NCI-H1417 treated with DMSO at 0.1 percent for 48 hours (cell line): ENCODE measurements at places on chromosomes 16 and 17.

DNA sequence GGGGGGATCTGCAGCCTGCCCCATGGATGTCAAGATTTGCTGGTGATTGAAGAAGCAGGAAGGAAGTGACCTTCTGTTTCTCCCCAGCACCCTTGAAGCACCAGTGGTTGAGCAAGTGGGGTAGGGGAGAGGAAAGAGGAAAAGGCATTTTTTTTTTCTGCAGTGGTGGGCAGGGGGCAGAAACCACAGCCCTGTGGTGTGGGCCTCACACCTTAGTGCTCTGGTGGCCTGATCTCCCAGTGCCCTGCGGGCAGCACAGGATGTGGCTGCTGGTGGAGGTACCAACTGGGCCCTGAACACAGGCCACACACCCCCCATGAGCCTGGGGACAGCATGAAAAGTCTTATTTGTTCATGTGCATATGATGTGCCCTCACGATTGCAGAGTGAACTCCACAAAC lies 7.1 kb downstream of the ITGAD start:
- no peak for DNase-seq

DNA sequence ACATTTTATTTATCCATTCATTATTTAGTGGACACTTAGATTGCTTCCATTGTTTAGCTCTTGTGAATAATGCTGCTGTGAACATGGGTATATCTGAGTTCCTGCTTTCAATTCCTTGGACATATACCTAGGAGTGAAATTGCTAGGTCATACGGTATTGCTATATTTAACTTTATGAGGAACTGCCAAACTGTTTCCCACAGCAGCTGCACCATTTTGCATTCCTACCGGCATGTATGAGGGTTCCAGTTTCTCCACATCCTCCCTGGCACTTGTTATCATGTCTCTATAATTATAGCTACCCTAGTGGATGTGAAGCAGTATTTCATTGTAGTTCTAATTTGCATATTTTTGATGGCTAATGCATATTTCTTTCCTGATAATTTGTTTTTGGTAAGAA lies 23.7 kb upstream of the DRG2 start:
- DNase-seq = no peak

DNA sequence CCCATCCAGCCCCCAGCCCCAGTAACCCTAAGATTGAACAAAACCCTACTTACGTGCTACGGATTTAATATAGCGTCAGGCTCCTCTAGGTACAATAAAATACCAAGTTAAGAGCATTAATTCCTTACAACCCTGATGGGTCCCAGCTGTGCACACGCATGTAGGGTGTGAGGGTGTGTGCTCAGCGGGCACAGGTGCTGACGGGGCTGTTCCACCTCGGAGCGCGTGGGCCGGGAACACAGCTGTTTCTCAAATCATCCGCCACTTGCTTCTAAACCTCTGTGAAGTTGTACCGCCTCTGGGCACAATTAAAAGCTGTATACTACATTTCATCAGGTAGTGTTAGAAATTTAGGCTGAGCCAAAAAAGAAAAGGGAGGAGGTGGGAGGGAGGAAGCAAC lies 478.6 kb downstream of the MAF start:
- DNase-seq = no peak

GRCh38 chr17:16425202-16425601 lies 9.8 kb downstream of the TRPV2 start:
- no peak for DNase-seq

- no peak for DNase-seq
Measured at GRCh38 chr16:10883004-10883403, 6.0 kb downstream of the CIITA start.

DNA sequence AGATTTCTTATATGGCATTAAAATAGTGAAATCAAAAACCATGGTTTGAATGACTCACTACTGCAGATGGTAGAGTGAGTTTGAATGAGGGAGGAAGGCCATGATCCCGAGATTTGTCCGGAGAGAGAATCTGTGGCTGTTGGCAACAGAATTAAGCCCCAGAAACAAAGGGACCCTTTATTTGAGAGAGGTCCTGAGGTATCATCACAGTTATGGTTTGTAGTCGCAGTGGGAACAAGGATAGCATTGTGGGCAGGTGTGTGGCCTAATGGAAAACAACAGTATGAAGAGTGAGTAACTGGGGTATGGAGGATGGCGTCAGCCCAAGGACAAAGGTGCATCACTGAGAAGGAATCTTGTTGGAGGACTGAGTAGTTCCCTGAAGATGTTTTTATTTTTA lies 8.5 kb upstream of the ZFP3 start:
- DNase-seq = no peak

DNA sequence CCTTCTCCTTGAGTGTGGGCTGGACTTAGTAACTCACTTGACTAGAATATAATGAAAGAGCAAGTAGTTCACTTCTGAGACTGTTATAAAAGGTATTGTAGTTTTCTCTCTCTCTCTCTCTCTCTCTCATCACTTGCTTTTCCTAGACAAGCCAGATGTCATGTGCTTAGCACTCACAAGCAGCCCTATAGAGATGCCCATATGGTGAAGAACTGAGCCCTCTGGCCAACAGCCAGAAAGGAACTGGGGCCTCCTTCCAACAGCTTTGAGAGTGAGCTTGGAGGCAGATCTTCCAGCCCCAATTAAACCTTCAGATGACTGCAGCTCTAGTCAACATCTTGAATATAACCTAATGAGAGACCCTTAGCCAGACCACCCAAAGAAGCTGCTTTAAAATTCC lies 440.5 kb downstream of the GRIN2A start:
- DNase-seq = no peak

DNA sequence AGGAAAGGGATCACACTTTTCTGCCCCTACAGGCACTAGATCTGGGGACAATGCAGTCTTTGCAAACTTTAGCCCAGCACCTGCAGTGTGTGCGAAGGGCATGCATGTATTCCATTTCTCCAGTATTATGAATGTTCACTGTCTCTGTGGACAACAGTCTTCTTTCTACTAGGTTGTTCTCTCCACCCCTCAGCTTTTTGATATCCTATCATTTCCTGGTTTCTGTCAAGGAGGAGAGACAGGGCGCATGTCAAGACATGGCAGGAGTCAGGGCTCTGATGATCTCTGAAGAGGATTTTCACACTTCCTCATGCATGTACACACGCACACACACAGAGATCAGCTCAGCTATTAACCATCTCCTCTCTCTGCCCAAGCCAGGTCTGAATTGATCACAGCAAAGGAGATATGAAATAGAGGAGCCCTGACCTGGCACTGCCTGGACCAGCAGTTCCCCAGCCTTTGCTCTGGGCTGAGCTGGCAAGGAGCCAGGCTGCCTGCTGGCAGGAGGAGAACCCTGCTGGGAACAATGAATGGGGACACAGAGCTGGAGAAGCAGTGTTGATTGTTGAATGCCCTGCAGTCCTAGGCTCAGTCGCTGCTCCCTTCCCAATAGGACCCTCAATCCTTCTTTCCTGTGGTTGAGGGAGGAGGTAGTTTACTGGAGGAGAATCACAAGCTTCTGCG lies 2.6 kb downstream of the GPR179 start:
- peak; percentile 73 for DNase-seq

- no peak for DNase-seq
Measured at GRCh38 chr17:61605692-61606091, 14.7 kb upstream of the NACA2 start.

DNA sequence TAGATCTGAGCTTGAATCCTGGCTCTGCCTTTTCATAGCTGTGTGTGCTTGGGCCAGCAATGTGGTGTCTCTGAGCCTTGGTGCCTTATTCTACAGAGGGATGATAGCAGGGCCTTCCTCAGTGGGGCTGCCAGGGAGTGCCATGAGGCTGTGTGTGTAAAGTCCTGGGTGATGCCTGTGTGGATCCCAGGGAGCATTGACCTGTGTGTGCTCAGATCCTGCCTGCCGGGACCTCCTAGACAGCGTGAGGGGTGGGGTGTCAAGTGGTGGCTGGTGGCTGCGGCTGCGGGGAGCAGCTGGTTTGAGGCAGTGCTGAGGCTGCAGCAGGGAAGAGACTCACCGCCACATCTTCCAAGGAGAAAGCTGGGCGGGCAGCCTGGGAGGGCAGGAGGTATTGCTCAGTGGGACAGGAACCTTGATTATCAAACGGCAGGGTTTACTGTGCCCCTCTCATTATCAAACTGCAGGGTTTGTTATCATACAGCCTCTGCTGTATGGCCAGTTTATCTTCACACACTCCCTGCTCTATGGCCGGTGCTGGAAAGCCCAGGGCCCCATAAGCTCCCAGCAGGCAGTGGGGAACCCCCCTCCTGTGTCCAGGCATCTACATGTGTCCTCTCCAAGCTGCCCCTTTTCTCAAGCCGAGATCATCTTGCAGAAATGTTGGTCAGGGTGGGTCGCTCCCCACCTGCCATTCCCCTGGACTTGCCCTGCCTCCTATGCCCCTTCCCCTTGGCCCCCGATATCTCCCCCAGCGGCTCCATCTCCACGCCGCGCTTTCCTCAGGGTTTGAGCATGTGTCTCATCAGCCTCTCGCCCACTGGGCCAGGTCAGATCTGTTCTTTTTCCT lies 3.1 kb upstream of the ADCY7 start:
- DNase-seq = no peak

GRCh38 chr17:19263641-19264051 lies 26.5 kb downstream of the EPN2 start:
- DNase-seq = no peak

GRCh38 chr16:9139965-9140364 lies 48.5 kb downstream of the HAPSTR1 start:
- DNase-seq = no peak
